Activated B cell treated with CpG ODN at 0.5 μM for 24 hours (primary cell): ENCODE measurements at places on chromosomes 7 and 10. TPM values are rescaled to one million over a fixed set of nuclear protein-coding genes. Genes with fewer than 3 reads are reported as not detected.

The PDLIM1 gene
- 141 and 149 TPM in 2 replicates for total RNA-seq

The OPN4 gene
- total RNA-seq: not detected in 2 replicates

The UPK3BL1 gene
- total RNA-seq: 47.4 and 58.8 TPM in 2 replicates

The CPVL gene
- total RNA-seq: not detected in 2 replicates

The PITX3 gene
- total RNA-seq: not detected in 2 replicates

The CDNF gene
- 0.49 and 0.98 TPM in 2 replicates for total RNA-seq

The COL26A1 gene
- total RNA-seq: not detected in 2 replicates
